Activated T-cell treated with anti-CD3 and anti-CD28 coated beads, Interleukin-2, amount 50 U/mL, for 72 hours (primary cell): ENCODE measurements at places on chromosomes 1 and 21. TPM values are rescaled to one million over a fixed set of nuclear protein-coding genes. Genes with fewer than 3 reads are reported as not detected.

GRCh38 chr1:201704439-201704792 lies 124.5 kb upstream of the IPO9 start:
- no peak overlapping the region for H3K27ac ChIP-seq
- no peak overlapping the region for H3K4me3 ChIP-seq
- no peaks in the 10 kb centered on the region for H3K4me1 ChIP-seq
- no peak for DNase-seq

Gene CLCA4
- not detected for total RNA-seq

DNA sequence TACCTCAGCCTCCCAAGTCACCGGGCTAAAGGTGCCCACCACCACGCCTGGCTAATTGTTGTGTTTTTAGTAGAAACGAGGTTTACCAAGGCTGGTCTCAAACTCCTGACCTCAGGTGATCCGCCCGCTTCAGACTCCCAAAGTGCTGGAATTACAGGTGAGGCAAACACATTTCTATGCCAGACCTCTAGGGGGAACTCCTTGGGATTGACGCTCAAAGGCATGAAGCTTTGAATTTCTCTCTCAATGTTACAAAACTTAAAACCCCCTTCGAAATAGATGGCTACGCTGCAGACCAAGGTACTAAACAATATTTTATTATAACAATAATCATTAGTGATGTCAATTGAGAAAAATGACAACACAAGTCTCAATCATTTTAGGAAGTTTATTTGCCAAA lies 330.0 kb downstream of the SETD4 start:
- no peaks in the 10 kb centered on the region for H3K4me1 ChIP-seq
- no peak overlapping the region for H3K4me3 ChIP-seq
- no peaks in the 10 kb centered on the region for H3K36me3 ChIP-seq
- no peak overlapping the region for H3K27ac ChIP-seq
- no peak for DNase-seq

GRCh38 chr1:91650764-91651163 lies 150.1 kb downstream of the CDC7 start:
- H3K4me1 ChIP-seq, result peaks cover 15% of the 10 kb centered on the region
- no peak overlapping the region for H3K27ac ChIP-seq
- H3K36me3 ChIP-seq, result no peaks in the 10 kb centered on the region
- no peak overlapping the region for H3K4me3 ChIP-seq

DNA sequence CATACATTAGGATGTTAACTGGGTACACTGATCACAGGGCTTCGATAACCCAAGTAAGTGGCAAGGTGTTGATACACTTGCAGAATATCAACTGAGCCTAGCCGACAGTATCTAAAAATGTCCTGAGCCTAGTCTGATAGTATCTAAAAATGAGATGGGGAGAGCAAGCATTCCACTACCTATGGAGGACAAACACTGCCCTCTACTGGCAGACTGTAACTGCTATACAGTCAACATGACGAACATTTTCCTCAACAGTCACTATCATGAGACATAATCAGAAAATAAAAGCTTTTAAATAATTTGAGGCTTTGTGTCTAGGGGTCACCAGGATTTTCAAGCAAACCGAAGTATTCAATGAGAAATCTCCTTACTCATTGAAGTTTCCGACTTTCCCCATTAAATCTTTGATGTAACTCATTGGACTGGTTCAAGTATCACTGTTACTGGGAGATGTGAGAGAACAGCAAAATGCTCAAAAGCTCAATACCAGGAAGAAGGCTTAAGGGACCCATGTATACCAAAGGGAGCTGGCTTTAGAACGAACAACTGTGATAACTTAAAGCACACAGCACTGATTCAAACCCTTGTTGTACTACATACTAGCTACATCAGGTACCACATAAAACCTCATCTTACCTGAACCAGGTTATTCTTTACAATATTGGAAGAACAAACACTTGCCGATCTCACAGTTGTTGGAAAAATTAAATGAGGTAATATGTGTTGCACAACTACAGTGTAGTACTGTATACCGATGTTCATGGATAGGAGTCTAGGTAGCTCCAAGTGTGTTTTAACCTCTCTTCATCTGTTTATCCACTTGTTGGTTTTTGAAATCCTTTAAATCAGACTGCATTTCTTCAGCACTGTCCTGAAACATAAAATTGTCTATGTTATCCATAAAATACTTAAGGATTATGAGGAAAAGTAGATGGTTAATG lies 31.1 kb upstream of the SLC45A3 start:
- no peaks in the 10 kb centered on the region for H3K27me3 ChIP-seq
- H3K27ac ChIP-seq, result no peak overlapping the region
- peaks cover 5% of the 10 kb centered on the region for H3K4me1 ChIP-seq
- peaks cover 15% of the 10 kb centered on the region for H3K36me3 ChIP-seq

Gene CELA2A
- not detected for total RNA-seq

Gene CFAP126
- total RNA-seq, result not detected

DNA sequence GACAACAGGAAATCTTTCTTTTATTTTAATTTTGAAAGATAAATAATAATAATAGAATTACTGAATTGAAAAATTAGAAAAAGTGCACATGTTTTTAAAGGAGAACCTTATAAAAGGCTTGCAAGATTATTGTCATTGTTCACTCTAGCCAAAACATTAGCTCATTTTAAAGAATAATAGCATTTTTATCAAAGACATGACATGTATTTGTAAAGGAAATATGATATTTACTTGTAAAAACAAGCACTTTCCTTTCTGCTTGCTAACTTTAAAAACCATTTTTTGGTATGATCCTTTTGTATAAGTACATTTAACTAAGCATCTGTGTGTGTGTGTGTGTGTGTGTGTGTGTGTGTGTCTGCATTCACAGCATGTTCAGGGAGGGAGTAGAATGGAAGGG lies 156.3 kb upstream of the C1orf87 start:
- peaks cover 21% of the 10 kb centered on the region for H3K27me3 ChIP-seq
- H3K4me3 ChIP-seq, result no peak overlapping the region
- no peaks in the 10 kb centered on the region for H3K36me3 ChIP-seq
- peaks cover 16% of the 10 kb centered on the region for H3K4me1 ChIP-seq
- DNase-seq, result no peak

- no peaks in the 10 kb centered on the region for H3K36me3 ChIP-seq
- H3K27ac ChIP-seq, result no peak overlapping the region
- DNase-seq, result no peak
- H3K4me3 ChIP-seq, result no peak overlapping the region
- H3K4me1 ChIP-seq, result peaks cover 4% of the 10 kb centered on the region
- H3K27me3 ChIP-seq, result no peaks in the 10 kb centered on the region
These were observed 32.8 kb downstream of the GJA4 start for GRCh38 chr1:34825455-34826091.

Gene ACTN2
- total RNA-seq, result not detected

Gene EFNA3
- 4.1 TPM for total RNA-seq

DNA sequence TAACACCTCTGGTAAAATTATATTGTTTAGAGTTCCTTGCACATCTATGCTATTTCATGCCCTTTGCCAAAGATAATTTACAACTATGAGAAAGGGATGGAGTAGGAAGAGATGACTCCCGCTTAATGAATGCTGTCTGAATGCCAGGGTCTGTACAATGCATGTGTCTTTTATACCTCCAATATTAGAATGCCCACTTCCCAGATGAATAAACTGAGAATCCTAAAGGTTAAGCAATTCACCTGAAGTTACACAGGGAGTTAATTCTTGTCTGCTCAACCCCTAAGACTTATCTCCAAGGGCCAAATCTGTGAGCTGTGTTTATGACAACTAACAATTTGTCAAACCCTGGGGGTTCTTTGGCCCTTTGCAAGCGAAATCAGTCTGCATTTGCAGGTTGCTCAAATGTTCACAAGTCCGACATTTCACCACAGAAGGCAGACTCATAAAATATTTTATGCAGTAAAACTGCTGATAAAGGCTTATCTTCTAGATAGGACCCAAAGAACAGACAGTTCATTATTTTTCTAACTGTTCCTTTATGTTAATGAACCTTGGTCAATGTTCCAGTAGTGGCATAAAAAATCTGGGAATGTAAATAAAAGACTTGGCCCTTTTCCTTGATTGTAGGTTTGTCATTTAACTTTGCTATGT lies 50.2 kb upstream of the ATP1A1 start:
- no peaks in the 10 kb centered on the region for H3K27me3 ChIP-seq
- DNase-seq, result no peak
- no peak overlapping the region for H3K4me3 ChIP-seq
- H3K36me3 ChIP-seq, result no peaks in the 10 kb centered on the region
- peaks cover 57% of the 10 kb centered on the region for H3K4me1 ChIP-seq

DNA sequence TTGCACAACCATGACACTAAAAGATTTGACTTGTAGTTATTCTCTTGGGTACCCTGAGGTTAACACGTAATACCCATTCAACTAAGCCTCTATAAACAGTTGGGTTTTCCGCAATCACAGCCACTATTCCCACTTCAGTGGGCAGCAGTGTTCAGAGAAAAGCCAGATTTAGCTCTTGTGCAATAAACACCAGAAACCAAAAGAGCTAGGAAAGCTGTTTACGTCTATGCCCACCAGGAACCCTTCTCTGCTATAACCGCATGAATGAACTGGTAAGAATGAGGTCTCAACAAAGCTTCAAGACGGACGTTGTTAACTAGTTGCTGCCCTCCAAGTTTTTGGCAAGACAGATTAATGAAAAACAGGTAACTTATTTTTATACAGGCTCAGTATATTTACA lies 101.3 kb downstream of the SLC45A1 start:
- peaks cover 10% of the 10 kb centered on the region for H3K4me1 ChIP-seq
- no peaks in the 10 kb centered on the region for H3K27me3 ChIP-seq
- peak overlapping the region; percentile 28 for H3K27ac ChIP-seq
- no peak overlapping the region for H3K4me3 ChIP-seq
- peaks cover 6% of the 10 kb centered on the region for H3K36me3 ChIP-seq

Gene SNRPE
- total RNA-seq, result 158 TPM

Gene TAS1R1
- total RNA-seq, result not detected

GRCh38 chr1:174116042-174116441 lies 43.3 kb upstream of the RABGAP1L start:
- no peak overlapping the region for H3K4me3 ChIP-seq
- H3K27ac ChIP-seq, result no peak overlapping the region
- H3K27me3 ChIP-seq, result no peaks in the 10 kb centered on the region
- H3K36me3 ChIP-seq, result no peaks in the 10 kb centered on the region
- peaks cover 5% of the 10 kb centered on the region for H3K4me1 ChIP-seq

Gene LRRIQ3
- total RNA-seq, result 2.3 TPM

DNA sequence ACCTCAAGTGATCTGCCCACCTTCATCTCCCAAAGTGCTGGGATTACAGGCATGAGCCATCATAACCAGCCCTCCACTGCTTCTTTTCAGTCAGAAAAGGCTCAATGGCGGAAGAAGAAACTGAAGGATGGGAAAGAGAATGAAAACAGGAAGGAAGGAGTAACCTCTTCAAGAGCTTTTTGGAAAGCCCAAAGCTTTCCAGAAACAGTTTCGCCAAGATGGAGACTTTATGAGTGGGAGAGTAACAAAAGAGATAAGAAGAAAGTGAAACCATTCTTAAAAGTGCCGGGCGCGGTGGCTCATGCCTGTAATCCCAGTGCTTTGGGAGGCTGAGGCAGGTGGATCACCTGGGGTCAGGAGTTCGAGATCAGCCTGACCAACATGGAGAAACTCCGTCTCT lies 62.7 kb upstream of the NBL1 start:
- peaks cover 18% of the 10 kb centered on the region for H3K4me1 ChIP-seq
- H3K27me3 ChIP-seq, result no peaks in the 10 kb centered on the region
- no peaks in the 10 kb centered on the region for H3K36me3 ChIP-seq
- H3K4me3 ChIP-seq, result no peak overlapping the region
- no peak for DNase-seq

DNA sequence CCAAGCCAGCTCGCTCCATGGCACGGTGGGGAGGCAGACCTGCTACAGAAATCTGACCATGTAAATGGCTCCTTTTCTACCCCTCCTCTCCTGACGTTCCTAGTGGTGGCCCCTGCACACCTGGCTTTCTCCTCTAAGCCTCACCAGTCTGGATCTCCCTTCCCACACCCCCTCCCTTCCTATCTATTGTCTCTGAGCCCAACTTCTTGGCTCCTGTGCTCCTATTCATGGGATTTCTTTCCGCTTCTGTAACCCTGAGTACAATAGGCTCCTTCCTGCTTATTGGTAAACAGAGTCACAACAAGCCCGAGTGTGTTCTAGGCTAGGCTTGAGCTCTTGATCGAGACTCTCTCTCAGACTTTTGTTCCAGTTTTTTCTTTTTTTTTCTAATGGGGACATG lies 17.6 kb downstream of the OPTC start:
- no peaks in the 10 kb centered on the region for H3K27me3 ChIP-seq
- DNase-seq, result no peak

DNA sequence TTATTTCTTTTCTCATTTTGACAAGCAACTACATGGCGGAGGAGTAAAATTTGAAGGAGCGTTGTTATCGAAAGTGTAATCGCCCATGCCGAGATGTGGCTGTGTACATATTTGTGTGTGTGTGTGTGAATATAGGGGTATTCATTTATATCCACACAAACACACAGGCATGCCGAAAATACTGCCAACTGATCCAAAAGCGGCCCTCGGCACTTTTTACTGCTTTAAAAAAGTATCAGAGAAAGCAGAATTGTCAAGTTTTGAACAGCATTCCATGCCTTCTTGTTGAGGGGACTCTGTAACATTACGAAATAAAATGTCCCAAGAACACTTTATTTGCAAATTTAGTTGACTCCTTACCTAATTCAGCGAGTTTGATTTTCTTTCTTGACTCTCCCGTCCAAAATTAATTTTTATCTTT lies 1.1 kb downstream of the PBX1 start:
- no peaks in the 10 kb centered on the region for H3K36me3 ChIP-seq
- DNase-seq, result no peak
- no peak overlapping the region for H3K27ac ChIP-seq
- peak overlapping the region; percentile 81 for H3K4me3 ChIP-seq
- peaks cover 11% of the 10 kb centered on the region for H3K4me1 ChIP-seq

Gene HSD3B2
- not detected for total RNA-seq

DNA sequence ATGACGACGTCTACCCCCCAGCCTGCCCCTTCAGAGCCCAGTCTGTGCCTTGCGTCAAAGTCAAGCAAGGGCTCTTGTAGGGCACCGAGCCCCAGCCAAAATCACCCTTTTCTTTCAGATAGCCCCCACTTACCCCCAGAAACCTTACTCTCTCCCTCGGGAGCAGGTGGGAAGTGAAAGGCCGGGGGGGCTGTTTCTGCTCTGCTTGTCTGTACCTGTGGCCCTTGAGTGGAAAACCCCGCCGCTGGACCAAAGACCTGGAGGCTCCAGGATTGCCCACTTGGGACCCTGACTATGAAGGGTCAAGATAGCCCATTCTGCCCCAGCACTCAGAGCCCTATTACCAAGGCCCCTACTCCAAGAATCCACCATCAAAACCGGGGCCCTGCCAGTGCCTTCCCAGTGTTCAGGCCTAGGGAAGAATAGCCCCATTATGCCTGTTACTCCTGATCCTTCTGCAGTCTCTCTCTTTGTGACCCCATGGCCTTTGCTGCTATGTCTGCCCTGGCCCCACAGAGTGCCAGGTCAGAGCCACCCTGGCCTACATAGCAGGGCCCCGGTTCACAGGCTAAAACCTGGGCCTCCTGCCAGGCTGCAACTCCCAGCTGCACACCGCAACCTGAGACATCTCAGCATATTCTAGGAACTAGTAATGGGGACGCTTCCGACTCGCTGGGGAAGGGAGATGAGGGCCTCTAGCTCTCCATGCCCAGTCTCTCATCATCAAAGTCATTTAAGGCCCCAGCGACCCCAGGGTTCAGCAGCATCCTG lies 22.2 kb upstream of the HPDL start:
- DNase-seq, result peak; percentile 33
- peaks cover 47% of the 10 kb centered on the region for H3K4me1 ChIP-seq
- H3K27ac ChIP-seq, result peak overlapping the region; percentile 86
